Colonic mucosa (tissue), 4 donors: ENCODE measurements at places on chromosomes 2 and 18. TPM values are rescaled to one million over a fixed set of nuclear protein-coding genes. Genes with fewer than 3 reads are reported as not detected.

DNA sequence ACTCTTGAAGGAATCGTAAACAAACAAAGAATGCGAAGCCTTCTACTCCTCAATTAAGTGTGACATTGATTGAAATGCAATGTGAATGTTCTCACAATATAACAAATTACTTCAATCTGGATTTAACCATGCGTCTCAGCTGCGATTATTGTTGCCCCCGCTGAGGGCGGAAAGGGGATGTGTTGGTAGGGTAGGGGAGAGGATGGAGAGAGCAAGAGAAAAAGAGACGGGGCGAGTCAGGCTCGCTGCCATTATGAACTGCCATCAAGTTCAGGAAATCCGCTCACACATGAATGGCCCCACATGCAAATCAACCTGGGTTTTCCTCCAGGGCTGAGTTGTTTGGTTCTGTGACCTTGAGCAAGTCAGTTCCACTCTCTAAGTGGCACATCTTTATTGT is 129.8 kb downstream of the PXDN start:
- H3K27me3 ChIP-seq, result no peaks in the 10 kb centered on the region
- DNase-seq, result no peak
- H3K4me3 ChIP-seq, result no peak overlapping the region
- H3K36me3 ChIP-seq, result no peaks in the 10 kb centered on the region
- H3K4me1 ChIP-seq, result peaks cover 8% of the 10 kb centered on the region

- no peaks in the 10 kb centered on the region for H3K27me3 ChIP-seq
- H3K4me1 ChIP-seq, result no peaks in the 10 kb centered on the region
- H3K36me3 ChIP-seq, result peaks cover 6% of the 10 kb centered on the region
- H3K27ac ChIP-seq, result no peak overlapping the region
- H3K4me3 ChIP-seq, result no peak overlapping the region
- no peak for DNase-seq
Observed at GRCh38 chr2:169808221-169808620, 9.6 kb downstream of the SSB start.

DNA sequence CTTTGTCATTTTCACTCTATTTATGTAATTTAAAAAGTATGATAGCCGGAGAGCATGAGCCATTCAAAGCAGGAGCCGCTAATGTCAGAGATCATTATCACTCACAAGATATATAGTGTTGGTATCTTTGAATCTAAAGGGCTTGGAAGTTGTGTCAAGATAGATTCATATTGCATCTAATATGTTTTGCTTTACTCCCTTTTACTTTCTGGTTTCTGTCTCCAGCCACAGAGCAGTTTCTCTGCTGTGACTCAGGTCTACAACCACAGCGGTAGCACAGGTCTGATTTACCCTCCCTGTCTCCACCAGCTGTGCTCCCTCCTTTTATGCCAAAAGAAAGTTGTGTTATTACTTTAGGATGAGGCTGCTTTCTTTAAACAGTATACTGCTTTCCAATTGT is 424.0 kb downstream of the ARHGAP15 start:
- H3K27ac ChIP-seq, result no peak overlapping the region
- H3K4me3 ChIP-seq, result no peak overlapping the region
- no peak for DNase-seq
- H3K27me3 ChIP-seq, result no peaks in the 10 kb centered on the region

GRCh38 chr2:174666845-174667244 is 69.2 kb upstream of the WIPF1 start:
- no peak overlapping the region for H3K4me3 ChIP-seq
- peak overlapping the region; percentile 39 for H3K27ac ChIP-seq
- no peaks in the 10 kb centered on the region for H3K36me3 ChIP-seq

- DNase-seq, result no peak
- no peak overlapping the region for H3K27ac ChIP-seq
- no peaks in the 10 kb centered on the region for H3K36me3 ChIP-seq
- peaks cover 4% of the 10 kb centered on the region for H3K4me1 ChIP-seq
Observed at GRCh38 chr2:71457923-71458322, 4.6 kb downstream of the DYSF start.

DNA sequence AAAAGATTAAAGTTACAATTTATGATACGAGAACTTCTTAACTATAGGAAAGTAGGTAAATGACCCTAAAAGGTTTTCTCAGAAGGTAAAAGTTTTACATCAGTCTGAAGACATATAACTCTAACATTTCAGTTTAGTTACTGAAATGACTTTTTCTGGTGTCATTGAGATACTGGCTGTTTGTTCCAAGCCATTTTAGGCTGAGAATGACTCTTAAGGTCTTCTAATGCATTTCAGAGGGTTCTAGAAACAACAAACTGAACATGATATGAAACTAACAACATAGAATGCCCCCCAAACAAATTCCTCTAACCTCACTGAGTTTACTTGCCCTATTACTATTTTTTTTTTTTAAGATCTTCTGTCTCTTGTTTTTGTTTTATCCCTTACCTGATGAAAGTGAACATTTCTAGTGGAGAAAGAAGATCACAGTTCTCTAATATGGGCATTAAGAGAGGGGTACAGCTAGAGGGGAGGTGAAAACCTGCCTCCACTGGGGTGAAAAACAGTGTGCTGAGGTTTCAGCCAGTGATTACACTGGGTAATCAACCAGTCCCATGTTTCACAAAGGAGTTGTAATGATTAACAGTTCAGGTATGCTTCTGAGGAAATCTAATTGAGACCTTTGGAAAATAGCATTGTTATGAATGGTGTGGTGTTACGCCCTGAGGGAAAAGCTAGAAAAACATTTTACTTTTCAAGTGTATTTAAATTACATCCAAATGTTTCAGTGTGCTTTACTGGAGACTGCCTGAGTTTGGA is 11.2 kb downstream of the NABP1 start:
- H3K36me3 ChIP-seq, result no peaks in the 10 kb centered on the region
- H3K27ac ChIP-seq, result peak overlapping the region; percentile 22
- no peak overlapping the region for H3K4me3 ChIP-seq
- no peak for DNase-seq

- H3K4me3 ChIP-seq, result no peak overlapping the region
- H3K4me1 ChIP-seq, result no peaks in the 10 kb centered on the region
- no peaks in the 10 kb centered on the region for H3K36me3 ChIP-seq
- no peaks in the 10 kb centered on the region for H3K27me3 ChIP-seq
- H3K27ac ChIP-seq, result no peak overlapping the region
Observed at GRCh38 chr2:52539026-52539970, 1228.3 kb upstream of the CHAC2 start.

- DNase-seq, result no peak
- peak overlapping the region; percentile 75 for H3K27ac ChIP-seq
- H3K4me1 ChIP-seq, result no peaks in the 10 kb centered on the region
- no peaks in the 10 kb centered on the region for H3K27me3 ChIP-seq
Observed at GRCh38 chr18:75248426-75249174, 38.0 kb downstream of the TSHZ1 start.

DNA sequence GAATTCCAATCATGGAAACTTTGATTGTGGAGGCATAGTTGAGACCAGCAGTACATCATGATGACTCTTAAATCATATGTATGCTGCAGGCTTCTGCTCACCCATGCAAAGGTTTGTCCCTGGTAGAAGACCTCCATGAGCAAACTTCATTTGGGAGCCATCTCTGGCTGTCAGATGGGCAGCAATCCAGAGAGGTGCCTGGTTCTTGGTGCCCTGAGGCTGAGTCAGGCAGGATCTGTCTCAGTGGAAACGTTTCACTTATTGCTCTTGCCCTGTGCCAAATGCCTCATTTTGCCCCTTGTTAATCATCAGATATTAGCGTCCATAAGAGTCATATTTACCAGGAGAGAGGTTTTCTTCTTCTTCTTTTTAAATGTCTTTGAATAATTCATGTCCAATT is 151.5 kb upstream of the CELF4 start:
- H3K4me3 ChIP-seq, result no peak overlapping the region
- H3K4me1 ChIP-seq, result no peaks in the 10 kb centered on the region
- no peaks in the 10 kb centered on the region for H3K27me3 ChIP-seq
- H3K36me3 ChIP-seq, result no peaks in the 10 kb centered on the region
- no peak for DNase-seq

DNA sequence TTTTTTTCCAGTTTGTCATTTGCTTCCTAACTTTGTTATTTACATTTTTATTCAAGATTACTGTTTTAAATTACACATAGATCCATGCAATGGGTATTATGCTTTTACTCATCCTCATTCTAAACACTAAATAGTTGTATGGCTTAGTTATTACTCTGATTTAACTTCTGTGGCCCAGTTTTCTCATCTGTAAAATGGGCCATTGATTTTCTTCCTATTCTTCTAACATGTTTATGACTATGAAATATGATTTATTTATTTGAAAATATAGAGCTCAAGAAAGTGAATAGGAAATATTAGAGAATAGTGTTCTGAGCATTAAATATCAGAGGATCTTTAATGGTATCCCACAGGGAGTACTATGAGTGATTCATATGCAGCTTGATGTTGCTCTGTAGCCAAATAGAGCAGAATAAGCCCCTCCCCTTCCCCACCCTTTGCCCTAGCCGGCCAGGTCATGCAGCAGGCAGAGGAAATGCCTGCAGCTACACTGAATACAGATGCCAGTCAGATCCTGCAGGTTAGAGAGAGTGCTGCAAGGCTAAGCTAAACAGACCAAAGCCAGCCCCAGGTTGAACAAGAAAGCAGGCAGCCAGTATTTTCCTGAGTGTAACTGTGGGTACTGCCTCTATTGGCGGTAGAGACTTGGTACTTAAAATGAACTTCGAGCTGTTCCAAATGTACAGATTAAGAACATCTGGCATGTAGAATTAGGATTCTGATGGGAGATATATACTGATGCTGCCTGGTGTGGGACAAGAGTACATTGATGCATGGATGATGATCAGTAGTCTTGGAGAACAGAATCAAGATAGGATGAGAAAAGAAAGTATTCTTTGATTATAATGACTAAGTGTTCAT is 11.7 kb upstream of the ACYP2 start:
- H3K27me3 ChIP-seq, result no peaks in the 10 kb centered on the region
- DNase-seq, result peak; percentile 56

GRCh38 chr2:127762846-127763245 is 48.1 kb downstream of the WDR33 start:
- H3K27me3 ChIP-seq, result no peaks in the 10 kb centered on the region
- no peak overlapping the region for H3K27ac ChIP-seq
- DNase-seq, result no peak
- no peak overlapping the region for H3K4me3 ChIP-seq
- H3K4me1 ChIP-seq, result no peaks in the 10 kb centered on the region

- no peak for DNase-seq
- H3K4me1 ChIP-seq, result no peaks in the 10 kb centered on the region
- H3K27me3 ChIP-seq, result no peaks in the 10 kb centered on the region
- H3K27ac ChIP-seq, result no peak overlapping the region
- H3K36me3 ChIP-seq, result no peaks in the 10 kb centered on the region
Observed at GRCh38 chr18:13620818-13621445, 105.4 kb downstream of the FAM210A start.

DNA sequence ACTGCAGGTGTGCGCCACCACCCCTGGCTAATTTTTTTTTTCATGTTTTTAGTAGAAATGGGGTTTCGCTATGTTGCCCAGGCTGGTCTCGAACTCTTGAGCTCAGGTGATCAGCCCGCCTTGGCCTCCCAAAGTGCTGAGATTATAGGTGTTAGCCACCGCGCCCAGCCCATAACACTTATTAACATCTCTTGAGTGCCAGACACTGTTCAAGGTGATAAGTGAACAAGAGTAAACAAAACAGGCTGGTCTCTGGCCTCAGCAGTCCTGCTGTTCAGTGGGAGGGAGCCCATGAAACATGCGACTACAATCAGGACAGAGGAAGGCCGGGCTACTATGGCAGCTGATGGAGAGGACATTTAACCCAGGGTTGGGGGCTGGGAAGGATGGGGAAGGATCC is 42.3 kb downstream of the KCTD1 start:
- H3K4me3 ChIP-seq, result no peak overlapping the region
- H3K4me1 ChIP-seq, result no peaks in the 10 kb centered on the region
- no peaks in the 10 kb centered on the region for H3K36me3 ChIP-seq
- no peaks in the 10 kb centered on the region for H3K27me3 ChIP-seq
- DNase-seq, result no peak

GRCh38 chr2:68653538-68653982 is 10.2 kb downstream of the PROKR1 start:
- H3K4me1 ChIP-seq, result no peaks in the 10 kb centered on the region
- DNase-seq, result no peak
- H3K4me3 ChIP-seq, result no peak overlapping the region
- no peaks in the 10 kb centered on the region for H3K27me3 ChIP-seq
- H3K27ac ChIP-seq, result no peak overlapping the region

GRCh38 chr2:187078297-187078696 is 229.3 kb upstream of the ZSWIM2 start:
- H3K4me1 ChIP-seq, result no peaks in the 10 kb centered on the region
- H3K4me3 ChIP-seq, result no peak overlapping the region
- no peak for DNase-seq
- H3K27ac ChIP-seq, result no peak overlapping the region

DNA sequence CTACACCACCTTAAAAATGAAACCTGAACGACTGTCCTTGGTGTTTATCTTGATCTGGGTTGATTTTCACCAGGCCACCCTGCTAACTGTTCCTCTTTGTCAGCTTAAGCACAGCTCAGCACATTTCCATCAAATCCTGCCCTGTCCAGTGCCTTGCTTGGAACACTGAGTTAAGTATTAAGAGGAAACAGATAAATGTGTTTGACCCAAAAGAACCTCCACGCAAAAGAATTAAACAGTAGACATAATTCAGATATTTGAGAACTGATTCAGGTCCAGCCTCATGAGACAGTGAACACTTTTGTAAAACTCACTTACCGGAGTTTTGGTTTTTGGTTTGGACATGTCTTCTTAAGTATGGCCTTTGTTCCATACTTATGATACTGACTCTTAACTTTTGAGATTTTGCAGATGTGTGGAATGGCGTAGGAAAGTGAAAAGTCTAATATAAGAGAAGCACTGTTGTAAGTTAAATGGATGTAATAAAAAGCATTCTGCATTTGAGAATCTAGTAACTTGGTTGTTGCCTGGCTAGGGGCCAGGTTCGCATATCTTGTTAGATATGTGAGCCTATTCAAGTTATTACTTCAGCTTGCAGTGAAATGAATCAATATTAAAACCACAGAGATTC is 88.9 kb upstream of the SERPINE2 start:
- no peak for DNase-seq
- no peaks in the 10 kb centered on the region for H3K4me1 ChIP-seq

DNA sequence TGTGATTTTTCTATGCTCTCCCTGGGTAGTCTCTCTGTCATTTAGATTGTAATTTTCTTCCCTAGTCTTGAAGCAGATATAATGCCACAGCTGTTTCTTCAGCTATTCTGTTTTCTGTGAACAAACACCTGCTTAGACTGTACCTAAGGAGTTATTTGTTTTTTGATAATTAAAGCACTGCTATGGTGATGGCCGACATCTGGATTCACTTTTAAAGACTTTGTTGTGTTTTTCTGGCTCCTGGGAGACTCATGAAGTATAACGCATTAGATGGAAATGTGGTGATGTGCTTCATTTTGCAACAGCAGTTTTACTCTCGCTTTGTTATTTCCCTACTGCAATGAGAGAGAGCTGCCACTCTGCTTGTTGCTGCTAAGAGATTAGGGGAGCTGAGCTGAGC is 15.7 kb upstream of the C2orf69 start:
- H3K36me3 ChIP-seq, result no peaks in the 10 kb centered on the region
- H3K4me3 ChIP-seq, result no peak overlapping the region
- no peak overlapping the region for H3K27ac ChIP-seq
- no peaks in the 10 kb centered on the region for H3K27me3 ChIP-seq

Gene REG3A
- 0.79 TPM for total RNA-seq

Gene ICA1L
- 0.54 TPM for total RNA-seq

Gene ALKAL2
- 3.3 TPM for total RNA-seq

Gene CDK15
- total RNA-seq, result 0.47 TPM

Gene LIPG
- 25.5 TPM for total RNA-seq

Gene ADRA2B
- total RNA-seq, result 0.90 TPM

Gene TAF4B
- total RNA-seq, result 2.7 TPM

Gene SERPINB12
- total RNA-seq, result not detected

Gene GALNT5
- 56.3 TPM for total RNA-seq

Gene CCDC102B
- 3.3 TPM for total RNA-seq

Gene PRKD3
- total RNA-seq, result 28.7 TPM
